SW 1271 (cell line): ENCODE measurements at places on chromosomes 1 and 21.

GRCh38 chr1:186829686-186830587 is 1.2 kb downstream of the PLA2G4A start:
- no peak for DNase-seq

- no peak for DNase-seq
These were observed 4.6 kb upstream of the CLCA2 start for GRCh38 chr1:86419277-86419903.

DNA sequence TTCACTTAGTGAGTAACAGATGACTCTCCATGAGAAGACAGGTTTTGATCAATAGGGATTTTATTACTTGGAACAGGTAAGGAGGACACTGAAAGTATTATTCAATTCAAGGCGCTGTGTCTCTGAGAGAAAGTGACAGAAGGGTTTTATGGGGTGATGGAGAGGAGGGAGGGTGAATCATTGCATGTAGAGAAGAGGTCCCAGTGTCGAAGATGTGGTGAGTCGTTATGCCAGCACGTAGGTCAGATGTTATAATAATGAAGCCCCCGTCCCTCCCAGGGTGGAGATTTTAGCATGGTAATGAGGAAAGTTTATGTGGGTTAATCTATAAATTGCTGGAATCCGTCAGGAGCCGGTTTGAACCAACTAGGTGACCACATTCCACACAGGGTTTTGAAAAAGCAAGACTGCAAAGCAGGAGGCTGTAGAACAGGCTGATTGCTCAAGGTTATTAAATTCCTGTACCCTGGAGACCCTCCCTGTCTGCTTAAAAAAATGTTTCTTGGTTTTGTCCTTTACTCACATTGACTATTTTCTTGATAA is 586.4 kb upstream of the TMPRSS15 start:
- no peak for DNase-seq

DNA sequence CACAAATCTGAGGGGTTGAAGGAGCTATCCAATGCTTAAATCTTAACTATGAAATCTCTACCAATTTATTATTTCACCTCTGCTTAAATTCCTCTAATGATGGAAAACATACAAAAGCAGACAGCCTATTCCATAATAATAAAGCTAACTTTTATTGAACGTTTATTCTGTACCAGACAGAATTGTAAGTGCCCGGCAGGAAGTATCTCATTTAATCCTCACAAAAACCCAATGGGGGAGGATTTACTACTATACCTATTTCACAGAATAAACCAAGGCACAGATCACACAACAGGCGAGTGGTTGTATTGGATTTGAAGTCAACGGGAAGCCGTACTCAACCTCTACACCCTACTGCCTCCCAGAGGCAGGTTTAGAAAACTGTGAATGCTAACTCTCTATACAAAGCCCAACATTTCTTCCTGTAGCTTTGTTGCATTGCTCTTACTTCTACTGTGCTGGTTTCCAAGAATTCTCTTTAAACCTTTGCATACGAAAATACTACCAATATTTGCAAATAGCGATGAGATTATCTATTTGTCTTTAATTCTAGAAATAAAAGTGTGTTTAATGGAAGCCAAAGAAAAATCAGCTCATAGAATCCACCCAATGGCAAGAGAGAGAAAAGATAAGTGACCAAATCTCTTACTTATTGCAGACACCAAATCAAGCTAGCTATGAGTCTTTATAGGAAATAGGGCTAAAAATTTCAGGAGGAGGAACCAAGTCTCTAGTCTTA is 33.5 kb upstream of the C1orf53 start:
- DNase-seq = no peak

GRCh38 chr1:93453911-93454310 is 6.0 kb downstream of the FNBP1L start:
- no peak for DNase-seq

GRCh38 chr1:79323239-79324025 is 316.9 kb upstream of the ADGRL4 start:
- peak; percentile 75 for DNase-seq

- no peak for DNase-seq
These were observed 10.6 kb downstream of the CNR2 start for GRCh38 chr1:23902321-23903278.

GRCh38 chr1:2050461-2050792 is 216 bp downstream of the PRKCZ start:
- DNase-seq = peak; percentile 35

GRCh38 chr1:237341391-237341790 is 299.4 kb downstream of the RYR2 start:
- no peak for DNase-seq

DNA sequence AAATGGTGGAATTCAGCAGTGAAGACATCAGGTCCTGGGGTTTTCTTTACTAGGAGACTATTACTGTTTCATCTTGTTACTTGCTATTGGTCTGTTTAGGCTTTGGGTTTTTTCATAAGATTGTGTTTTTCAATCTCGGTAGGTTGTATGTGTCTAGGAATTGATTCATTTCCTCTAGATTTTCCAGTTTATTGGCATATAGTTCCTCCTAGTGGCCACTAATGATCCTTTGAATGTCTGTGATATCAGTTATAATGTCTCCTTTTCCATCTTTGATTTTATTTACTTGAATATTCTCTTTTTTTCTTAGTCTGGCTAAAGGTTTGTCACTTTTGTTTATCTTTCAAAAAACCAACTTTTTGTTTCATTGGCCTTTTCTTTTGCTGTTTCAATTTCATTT is 233.0 kb downstream of the RWDD3 start:
- no peak for DNase-seq

DNA sequence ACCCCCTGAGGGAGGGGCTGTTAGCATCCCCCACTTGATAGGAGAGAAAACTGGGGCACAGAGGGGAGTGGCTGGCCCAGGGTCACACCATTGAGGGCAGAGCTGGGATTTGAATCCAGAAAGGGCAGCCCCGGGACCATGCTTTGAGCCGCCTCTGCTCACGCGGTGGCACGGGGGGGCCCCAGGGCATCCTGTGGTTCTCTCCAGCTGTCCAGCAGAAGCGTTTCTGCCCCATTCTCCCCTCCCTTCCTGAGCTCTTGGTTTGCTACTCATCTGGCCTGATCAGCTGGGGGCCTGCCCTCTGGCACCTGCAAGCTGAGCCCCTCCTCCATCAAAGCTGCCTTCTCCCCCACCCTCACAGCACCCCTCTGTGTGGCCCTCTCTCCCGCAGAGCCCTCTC is 37.5 kb downstream of the FBXO2 start:
- no peak for DNase-seq

DNA sequence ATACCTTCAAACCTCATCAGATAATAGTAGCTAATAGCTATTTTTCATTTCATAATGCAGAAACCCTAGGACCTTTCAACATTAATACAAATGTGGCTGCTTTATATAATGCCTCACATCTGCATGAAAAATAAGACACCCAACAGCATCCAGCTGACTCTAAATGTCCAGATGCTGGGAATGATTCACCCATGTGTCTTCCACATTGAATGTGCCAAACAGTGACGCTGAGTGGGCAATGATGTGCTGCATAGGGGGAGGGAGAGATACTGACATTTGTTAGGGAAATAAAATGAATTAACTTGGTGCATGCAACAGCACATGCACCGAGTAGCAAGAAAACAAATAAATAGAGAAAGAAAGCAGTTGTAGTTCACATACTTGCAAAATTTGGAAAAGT is 199.3 kb downstream of the DSCAM start:
- no peak for DNase-seq

- DNase-seq = no peak
These were observed 2.1 kb downstream of the SCCPDH start for GRCh38 chr1:246726255-246726679.

DNA sequence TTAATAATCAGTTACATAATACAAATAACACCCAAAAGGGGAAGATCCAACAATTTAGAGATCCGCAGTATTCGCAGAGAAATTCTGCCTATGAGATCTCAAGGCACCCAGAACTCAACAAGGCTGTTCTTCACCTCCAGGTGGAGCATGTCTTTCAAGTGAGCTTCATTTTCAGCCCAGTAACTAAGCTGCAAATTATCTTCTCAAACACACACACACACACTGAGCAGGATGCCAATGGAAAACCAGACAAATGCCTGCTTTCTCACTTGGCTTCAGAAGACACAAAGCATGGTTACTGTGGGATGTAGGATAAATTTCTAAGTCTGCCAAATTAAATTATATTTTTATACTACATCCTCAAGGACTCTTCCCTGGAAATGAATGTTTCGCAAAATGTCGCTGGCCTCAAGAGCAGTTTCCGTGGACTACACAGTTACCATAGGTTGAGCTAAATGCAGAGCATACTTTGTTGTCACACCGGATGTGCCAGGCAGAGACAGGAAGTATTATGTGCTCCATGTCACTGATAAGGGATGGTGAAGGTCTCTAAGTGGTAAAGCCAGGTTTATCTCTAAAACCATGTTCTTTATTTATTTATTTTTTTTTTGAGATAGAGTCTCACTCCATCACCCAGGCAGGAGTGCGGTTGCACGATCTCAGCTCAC is 30.3 kb downstream of the UBR4 start:
- no peak for DNase-seq

- DNase-seq = no peak
These were observed 76.1 kb downstream of the SIPA1L2 start for GRCh38 chr1:232553809-232554208.
